ENCODE measurements at places on chromosomes 12 and 14.

DNA sequence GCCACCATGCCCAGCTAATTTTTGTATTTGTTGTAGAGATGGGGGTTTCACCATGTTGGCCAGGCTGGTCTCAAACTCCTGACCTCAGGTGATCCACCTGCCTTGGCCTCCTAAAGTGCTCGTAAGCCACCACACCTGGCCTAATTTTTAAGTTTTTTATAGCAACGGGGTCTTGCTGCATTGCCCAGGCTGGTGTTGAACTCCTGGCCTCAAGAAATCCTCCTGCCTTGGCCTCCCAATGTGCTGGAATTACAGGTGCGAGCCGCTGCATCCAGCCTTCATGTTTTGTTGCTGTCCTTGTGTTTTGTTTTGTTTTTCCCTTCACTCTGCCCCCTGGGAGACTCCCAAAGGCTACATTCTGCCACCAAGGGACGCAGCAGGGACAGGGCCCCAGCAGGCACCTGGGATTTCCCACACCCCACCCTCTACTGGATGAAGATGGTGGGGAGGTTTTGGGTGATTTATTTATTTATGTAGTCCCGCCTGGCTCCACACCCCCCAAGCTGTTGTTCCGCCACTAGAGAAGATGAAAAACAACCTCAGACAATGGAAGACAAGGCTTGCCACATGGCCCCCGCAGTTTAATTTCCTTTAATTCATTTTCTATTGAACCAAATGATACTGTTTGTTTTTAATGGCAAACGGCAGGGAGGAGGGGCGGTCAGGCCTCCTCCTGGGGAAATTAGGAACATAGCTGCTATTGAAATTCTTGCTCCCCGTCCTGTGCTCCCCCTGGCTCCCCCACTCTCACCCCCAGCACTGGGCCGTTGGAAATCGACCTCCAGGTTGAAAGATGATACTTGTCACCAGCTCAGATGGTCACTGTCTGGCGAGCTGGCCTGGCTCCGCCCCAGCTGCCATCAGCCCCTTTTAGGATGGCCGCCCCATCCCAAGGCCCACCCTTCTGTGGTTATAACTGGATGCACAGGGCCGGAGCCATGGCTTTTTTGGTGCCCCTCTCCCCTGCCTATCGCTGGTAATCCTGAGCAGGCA is 70.3 kb downstream of the RNFT2 start:
- no peak for DNase-seq

GRCh38 chr12:119440803-119441360 is 106.4 kb downstream of the CCDC60 start:
- DNase-seq, result no peak

DNA sequence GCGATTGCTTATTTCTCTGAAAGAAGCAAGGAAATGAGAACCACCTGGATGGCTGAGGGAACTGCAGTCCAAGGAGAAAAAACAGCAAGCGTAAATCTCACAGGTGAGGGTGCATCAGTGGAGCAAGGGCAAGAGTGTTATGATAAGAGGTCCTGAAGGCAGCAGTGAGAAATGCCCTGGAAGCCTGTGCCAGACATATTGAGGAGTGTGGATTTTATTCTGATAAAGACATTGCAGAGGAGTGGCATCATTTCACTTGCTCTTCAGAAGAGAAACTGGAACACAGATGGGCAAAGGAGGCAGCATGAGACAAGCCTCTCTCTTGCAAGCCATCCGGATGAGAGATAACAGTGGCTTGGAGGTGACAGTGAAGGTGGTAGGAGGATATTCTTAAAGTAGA is 78.5 kb downstream of the PDE3A start:
- no peak for DNase-seq

DNA sequence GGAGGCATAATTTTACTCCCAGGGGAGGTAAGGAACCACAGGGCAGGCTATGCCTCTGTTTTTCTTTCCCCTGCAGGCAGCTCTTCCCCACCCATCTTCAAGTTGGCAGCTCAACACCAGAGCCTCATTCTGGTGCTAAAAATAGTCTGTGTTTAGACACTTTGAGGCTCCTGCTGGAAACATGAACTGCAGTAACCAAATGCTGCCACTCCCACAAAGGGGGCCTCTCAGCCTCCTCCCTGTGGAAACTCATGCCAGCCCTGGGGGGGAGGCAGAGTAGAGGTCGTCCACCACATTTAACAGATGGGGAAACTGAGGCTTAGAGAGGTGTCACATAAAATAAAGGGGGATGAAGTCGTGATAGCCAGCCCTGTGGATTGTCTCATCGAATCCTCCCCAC is 61.4 kb downstream of the WSCD2 start:
- DNase-seq, result no peak

DNA sequence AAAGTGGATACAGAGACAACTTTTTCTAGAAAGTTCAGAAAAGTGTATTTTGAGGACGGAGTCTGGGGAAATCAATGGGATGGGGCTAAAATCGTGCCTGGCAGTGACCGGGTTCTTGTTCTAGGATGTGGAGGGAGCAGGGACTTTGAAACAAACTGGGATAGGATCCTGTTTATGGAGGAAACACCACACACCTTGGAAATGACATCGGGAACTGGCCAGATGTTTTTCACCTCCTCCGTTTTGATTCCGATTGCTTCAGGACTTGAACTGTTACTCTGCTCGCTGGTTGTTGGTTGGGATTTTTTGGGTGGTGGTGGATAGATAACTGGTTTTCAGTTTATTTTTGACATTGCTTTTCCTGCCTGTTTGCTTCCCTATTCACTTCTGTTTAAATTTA is 506 bp downstream of the EMP1 start:
- no peak for DNase-seq

DNA sequence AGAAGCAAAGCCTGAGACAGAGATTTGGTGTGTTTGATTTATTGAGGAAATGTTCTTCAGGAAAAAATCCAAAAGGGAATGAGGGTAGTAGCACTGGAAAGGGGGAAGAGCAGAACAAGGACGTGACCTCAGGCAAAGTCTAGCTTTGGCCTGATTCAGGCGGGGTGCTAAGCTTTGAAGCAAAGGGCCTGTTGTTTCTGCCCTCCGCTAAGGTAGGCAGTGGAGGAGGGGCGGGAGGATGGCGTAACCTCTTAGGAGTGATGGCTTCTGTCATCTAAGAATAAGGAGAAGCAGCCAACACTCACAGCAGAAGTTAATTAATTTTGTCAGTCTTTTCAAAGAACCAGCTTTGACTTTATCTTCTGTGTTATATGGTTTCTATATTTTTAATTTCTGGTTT is 20.4 kb downstream of the ABHD12B start:
- DNase-seq, result no peak

GRCh38 chr12:108173160-108173559 is 44.1 kb downstream of the WSCD2 start:
- DNase-seq, result no peak

- no peak for DNase-seq
Measured at GRCh38 chr12:26264215-26264838, 69.0 kb downstream of the SSPN start.

- no peak for DNase-seq
Measured at GRCh38 chr12:80056232-80056631, 43.1 kb upstream of the OTOGL start.

GRCh38 chr14:50792051-50792477 is 38.9 kb downstream of the NIN start:
- no peak for DNase-seq

Measured in CMK (cell line).